AML-193 (cell line): ENCODE measurements at places on chromosomes 16 and 17.

DNA sequence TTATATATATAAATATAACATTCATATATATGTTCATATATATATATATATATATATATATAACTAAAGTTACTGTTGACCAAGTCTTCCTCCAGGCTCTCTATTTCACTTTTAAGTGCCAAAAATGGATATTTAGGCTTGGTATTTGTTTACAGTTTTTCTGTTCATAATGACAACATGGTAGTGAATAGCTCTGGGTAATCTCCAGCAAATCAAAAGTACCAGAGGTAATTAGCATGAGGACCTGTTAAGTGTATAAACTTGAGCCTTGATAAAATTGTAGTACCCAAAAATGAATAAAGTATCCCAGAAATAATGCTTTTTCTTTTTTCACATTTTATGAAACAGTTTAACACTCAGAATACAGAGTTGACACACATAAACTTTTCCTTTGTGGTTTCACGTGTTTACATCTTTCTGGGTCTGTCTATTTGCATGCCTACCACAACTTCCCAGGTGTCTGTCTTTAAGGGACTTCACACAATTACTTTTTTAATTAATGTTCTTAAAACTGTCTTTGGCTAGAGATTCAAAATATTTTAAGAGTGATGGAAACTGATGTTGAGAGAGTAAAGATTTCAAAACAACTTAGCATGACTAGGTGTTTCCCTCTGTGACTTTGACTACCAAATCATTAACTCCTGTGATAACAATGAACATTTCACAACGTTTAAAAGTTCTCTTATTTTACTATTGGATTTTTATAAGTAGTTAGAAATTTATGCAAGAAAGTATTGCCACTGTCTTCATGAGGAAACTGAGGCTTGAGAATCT is 47.9 kb downstream of the RABEP1 start:
- no peak for DNase-seq

DNA sequence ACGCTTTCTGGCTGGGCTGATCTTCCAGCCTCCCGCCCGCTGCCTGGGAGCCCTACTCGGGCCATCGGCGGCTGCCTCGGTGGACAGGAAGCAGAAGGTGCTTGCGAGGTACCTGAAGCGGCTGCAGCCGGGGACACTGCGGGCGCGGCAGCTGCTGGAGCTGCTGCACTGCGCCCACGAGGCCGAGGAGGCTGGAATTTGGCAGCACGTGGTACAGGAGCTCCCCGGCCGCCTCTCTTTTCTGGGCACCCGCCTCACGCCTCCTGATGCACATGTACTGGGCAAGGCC is 30.7 kb downstream of the CIITA start:
- no peak for DNase-seq

GRCh38 chr17:7406235-7406825 is 1.3 kb upstream of the NLGN2 start:
- DNase-seq: no peak

GRCh38 chr16:56637814-56638750 is at the start of gene MT1A:
TSS of gene MT1A (plus strand) at chr16:56638666. CDS start at chr16:56638739, 73 bp downstream.
- DNase-seq: no peak

DNA sequence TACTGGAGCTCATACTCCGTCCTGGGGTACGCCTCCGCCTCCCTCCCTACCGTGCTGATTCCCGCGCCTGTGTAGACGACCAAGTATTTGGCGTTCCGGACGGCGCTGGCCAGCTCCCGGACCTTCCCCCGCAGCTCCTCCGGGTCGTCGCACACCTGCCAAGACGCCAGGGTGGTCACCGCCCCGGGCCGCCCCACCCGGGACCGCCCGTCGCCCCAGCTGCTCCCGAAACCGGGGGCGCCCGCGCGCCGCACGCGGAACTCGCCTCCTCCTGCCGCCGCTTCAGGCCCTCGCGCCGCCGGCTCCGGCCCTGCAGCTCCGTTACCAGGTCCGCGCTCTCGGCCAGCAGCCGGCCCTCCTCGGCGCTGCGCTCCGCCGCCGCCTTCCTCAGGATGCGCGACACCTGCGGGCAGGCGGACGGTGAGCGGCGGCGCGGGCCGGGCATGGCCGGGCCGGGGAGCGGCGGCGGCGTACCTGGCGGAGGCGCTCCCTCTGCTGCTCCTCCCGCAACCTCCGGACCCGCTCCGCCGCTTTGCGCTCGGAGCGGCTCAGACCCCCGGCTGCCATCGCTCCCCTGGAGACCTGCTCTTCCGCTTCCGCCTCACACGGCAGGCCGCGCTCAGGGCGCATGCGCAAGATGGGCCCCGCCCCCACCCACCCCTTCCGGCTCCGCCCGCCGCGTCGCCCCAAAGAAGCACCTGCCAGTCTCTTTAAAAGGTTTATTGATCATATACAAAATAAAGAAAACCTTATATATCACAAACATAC is at the start of gene SIRT7:
SIRT7 (minus strand) TSS at position 612 of the 768 bp plus-strand sequence; CDS start at position 567, 45 bp downstream.
- peak; percentile 78 for DNase-seq

DNA sequence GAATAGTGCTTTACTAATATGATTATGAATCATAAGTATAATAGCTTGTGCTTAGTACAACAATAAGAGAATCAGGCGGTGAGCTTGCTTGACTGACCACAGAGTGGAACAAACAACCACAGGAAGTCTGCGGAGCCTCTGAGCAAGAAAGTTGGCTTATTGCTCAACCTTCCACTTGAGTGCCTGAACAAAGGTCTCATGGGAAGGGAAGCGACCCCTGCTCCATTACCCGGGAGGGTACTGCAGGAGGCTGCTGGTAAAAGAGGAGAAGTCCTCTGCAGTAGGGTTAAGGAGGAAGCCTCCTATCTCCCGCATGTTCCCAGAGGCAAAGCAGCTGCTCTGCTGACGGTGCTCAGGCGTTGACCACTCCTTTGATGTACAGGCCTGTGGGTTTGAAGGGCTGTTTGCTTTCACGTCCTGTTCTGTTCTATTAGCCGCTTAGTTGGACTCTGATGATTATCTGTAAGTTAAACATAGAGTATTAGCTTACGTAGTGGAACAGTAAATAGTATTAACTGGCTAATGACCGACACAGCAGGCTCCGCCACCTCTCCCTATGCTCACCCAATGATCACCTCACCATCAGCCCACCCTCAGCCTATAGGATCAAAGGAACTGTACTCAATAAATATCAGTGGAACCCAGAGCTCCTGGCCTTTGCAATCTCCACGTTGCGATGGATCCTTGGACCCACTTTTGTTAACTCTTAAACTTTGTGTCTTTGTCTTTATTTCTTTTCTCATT is 17.5 kb downstream of the ALOX15B start:
- DNase-seq: peak; percentile 68

DNA sequence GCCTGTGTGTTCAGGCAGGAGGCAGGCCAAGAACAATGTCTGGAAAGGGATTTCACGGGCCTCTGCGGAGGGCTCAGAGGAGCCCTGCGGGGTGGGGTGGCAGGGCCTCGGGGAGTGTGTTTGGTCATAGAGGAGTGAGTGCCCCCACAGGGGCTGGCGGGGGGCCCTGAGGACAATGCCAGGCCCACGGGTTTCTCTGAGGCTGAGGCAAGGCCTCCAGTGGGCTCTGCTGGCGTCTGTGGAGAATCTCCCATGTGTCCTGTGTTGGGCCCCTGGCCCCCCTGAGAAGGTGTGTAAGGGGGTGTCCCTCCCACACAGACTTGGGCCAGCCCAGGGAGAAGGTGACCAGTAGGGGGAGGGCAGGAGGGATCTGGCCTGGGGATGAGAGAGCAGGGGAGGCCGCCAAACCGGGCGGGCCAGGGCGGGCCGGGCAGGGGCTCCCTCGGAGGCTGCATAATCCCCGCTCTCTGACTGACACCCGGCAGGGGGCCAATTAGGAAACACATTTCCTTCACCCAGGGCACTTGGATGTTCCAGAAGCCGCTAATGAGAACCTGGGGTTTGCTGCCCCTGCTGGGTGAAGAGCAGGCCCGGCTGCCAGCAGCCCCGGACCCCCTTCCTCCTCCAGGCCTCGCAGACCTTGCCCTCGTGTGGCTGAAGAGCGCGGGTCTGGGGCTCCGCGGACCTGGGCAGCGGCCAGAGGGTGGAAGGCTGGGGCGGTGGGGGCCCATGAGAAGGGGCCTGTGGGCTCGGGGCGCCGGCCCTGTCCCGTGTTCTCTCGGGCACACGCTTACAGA is 204.2 kb downstream of the NTN1 start:
- DNase-seq: no peak

DNA sequence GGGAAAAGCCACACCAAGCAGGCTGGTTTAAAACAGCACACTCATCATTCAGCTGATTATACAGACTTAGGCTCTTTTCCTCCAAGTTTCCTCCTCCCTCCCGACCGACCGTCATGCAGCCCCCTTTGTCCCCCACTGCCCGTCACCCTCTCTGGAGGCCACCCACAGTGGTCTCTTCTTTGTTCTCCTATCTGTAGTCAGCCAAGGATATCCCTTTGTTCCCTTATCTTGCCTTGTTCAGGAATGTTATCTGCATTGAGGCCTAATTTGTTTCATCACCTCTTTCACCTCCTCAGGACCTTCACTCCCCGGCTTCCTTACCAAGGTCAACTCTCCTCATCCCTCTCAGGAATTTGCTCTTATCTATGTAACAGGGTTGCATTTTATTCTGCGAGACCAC is 186.4 kb upstream of the CDH13 start:
- DNase-seq: no peak

- no peak for DNase-seq
Measured at GRCh38 chr17:79842656-79843473, 3.6 kb upstream of the CBX4 start.

GRCh38 chr16:24074574-24074973 is 181.6 kb upstream of the CACNG3 start:
- DNase-seq: no peak

GRCh38 chr17:81713004-81713555 is 996 bp downstream of the SLC25A10 start:
- no peak for DNase-seq

DNA sequence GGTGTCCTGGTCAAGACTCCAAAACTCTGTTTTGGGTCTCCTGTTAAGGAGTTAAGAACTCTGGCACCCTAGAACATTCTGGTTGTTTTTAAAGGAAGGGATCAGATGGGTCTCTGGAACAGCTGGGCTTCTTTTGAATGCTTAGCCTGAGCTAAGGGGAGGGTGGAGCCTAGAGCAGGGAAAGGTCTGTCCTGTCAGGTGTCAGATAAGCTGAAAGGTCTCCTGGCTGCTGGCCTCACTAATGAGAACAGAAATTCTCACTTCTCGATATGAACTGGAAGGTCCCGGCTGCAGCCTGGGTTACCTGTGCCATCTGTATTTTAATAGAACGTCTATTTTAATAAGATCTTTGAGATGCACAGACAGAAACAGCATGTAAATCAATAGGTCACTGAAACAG is 69.0 kb downstream of the RAP1GAP2 start:
- DNase-seq: no peak
